Lung (tissue), 17 donors: ENCODE measurements at places on chromosomes 2 and 18. TPM values are rescaled to one million over a fixed set of nuclear protein-coding genes. Genes with fewer than 3 reads are reported as not detected.

GRCh38 chr2:19731515-19731914 lies 170.3 kb downstream of the TTC32 start:
- DNase-seq = no peak

Gene C2orf76
- 19.5 TPM for total RNA-seq

Gene SIX2
- total RNA-seq = 0.34 TPM

DNA sequence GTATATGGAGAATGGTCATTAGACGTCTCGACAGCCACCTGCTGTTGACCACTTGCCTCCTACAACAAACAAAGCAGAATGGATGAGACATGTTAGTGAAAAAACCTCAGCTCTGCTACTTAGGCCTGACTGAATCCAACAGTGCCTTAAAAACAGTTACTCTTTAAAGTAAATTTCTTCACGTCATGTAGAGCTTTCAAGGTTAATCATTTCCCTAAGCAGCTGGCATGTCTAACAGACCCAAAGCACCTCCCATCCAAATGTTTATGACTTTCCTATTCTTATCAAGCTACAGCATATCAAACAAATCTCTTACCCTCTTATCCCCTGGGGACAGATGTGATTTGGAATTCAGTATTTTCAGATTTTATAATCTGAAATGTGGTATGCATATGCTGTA lies 75.6 kb upstream of the ITGB6 start:
- DNase-seq = no peak

DNA sequence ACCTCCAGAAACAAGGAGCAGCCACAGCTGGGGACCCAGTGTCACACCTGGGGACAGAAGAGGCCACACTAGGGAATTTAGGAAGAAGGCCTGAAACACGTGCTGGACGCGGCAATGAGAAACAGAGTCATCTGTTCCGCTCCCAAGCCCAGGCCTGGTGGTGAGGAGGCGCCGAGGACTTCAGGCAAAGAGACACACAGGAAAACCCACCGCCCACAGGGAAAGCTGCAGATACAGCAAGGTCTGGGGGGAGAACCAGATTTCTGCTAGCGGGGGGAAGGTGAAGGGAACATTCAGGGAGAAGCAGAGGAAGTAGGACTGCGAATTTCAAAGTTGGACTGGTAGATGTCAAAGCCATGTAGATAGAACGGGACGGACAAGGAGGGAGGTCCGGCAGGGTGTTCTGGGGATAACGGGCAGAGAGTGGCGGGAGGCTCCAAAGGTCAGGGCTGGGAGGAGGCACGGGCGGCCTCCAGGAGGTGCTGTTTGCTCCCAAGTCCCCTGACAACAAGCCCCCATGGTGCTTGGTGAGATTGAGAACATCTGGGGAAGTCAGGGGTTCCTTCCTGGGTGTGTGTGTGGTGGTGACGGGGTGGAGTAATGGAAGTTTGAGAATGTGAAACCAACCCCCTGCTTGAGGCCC lies 351.7 kb upstream of the MYT1L start:
- no peak for DNase-seq

DNA sequence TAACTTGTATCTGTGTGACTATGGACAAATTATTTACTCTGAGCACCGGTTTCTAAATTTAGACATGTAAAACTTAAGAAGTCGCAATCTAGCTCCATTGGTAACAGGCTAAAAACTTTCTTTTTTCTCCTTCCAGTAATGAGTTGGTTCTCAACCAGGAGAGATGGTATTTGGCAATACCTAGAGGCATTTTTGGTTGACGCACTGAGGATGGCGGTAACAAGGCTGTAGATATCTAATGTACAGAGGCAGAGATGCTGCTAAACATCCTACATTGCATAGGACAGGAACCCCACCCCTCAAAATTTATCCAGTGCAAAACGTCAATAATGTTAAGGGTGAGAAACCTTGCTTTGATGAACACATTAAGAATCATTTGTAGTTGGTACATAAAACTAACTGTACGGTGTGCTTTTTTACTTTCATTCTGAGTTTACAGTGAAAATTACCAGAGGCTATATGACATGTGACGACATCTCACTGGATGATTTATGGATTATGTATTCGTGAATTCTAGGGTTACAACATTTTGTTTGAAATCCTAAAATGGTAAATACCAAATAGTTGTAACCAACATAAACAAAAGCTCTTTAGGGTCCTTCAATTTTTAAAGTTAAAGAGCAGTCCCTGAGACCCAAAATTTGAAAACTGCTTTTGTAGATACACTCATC lies 91.3 kb downstream of the TLK1 start:
- DNase-seq = no peak
